ENCODE measurements at places on chromosomes 3 and 15.
A peak's percentile ranks its signal among the peaks of the same experiment; 100 is the strongest.

GRCh38 chr15:52422001-52422400, 106.7 kb downstream of the MYO5A start:
- DNase-seq, result no peak

- no peak for DNase-seq
Measured at GRCh38 chr3:32882603-32883025, 64.8 kb downstream of the TRIM71 start.

DNA sequence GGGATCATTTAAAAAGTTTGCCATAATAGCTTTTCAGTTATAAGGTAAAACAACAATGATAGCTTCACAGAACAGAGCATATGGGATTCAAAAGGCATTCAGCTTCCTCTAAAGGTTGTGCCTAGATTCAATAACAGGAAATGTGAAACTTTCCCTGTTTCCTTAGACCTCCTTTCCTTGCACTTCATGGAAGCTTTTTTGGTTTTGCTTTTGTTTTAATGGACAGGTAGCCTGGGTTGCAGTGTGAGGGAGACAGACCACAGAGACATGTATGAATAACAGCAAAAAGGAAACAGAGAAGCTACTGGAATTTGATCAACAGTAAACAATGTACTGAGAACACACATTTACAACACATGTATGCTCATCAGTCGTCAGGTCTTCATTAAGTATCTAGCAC, 2.3 kb upstream of the TNFAIP8L3 start:
- no peak for DNase-seq

GRCh38 chr3:119240101-119240590, 532 bp downstream of the B4GALT4 start:
- DNase-seq, result peak; percentile 10

DNA sequence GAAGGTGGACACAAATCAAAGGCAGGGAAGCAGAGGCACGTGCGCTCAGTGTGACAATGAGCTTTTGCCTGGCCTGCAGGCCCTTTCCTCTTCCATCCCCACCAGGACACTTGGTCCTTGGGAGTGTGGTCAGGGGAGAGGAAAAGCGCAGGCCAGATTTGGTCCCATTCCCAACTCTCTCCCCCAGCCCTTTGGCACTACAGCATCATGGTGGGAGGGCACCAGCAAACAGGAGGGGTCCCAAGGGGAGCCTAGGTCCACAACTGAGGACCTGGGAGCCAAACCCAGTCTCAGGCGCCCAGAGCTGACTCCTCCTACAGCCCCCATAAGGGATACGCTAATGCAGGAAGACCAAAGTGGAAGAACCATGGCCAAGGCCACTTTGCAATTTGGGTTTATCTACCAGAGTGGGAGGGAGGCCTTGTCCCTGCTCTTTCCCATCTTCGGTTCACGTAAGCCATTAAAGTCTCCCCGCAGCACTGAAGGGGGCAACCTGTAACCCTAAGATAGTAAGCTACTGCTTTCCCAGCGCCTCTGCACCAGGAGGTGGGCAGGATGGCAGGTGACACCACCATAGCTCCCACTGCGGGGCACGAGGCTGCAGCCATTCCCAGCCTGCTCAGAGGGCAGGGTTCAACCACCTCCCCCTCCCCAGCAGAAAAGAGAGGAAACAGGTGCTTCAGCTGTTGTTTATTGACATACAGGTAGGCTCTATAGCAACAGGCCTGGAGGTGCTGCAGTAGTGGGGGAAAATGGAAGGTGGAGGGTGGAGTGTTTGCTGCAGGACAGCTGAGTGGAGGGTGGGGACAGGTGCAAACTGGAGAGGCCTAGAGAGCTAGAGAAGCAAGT, 993 bp upstream of the GRAMD2A start:
- no peak for DNase-seq

GRCh38 chr15:45635763-45636292, 999 bp downstream of the SQOR start:
- no peak for DNase-seq

- no peak for DNase-seq
Measured at GRCh38 chr15:42111924-42112323, 17.6 kb upstream of the PLA2G4D start.

- no peak for DNase-seq
Measured at GRCh38 chr3:169454823-169455222, 208.7 kb downstream of the MECOM start.

DNA sequence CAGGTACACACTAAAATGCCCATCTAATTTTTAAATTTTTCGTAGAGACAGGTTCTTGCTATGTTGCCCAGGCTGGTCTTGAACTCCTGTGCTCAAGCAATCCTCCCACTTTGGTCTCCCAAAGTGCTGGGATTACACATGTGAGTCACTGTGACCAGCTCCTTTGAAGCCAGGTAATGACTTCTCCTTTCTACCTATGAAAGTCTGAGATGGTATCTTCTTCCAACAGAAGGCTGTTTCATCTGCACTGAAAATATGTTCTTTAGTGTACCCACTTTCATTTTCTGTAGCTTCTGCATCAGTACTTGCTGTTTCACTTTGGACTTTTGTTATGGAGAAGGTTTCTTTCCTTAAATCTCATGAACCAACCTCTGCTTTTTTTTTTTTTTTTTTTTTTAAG, 8.8 kb downstream of the OIP5 start:
- no peak for DNase-seq

DNA sequence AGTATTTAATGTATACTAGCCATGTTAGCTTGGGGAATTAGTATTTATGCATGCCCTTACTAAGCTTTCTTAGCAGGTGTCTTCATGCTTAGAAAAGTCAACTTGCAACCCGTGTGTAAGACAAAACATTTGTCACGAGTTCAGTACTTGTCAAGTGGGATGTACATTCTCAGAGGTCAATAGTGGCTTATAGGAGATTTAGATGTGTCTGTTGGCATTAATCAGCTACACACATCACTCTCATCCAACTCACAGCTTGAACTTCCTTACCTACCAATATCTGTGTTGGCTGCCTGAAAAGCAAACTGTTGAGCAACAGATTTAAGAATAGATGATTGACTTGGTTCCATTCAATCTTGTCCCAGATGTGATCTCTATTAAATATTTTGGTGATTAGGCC, 109.5 kb downstream of the ROBO2 start:
- no peak for DNase-seq

DNA sequence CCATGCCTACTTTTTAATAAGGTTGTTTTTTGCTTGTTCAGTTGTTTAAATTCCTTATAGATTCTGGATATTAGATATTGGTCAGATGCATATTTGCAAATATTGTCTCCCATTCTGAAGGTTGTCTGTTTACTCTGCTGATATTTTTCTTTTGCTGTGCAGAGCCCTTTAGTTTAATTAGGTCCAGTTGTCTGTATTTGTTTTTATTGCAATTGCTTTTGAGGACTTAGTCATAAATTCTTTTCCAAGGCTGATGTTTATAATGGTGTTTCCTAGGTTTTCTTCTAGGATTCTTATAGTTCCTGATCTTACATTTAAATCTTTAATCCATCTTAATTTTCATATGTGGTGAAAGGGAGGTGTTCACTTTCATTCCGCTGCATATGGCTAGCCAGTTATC, 77.4 kb downstream of the PTPRG start:
- DNase-seq, result no peak

- no peak for DNase-seq
Measured at GRCh38 chr3:61563313-61564271, 2.2 kb downstream of the PTPRG start.

DNA sequence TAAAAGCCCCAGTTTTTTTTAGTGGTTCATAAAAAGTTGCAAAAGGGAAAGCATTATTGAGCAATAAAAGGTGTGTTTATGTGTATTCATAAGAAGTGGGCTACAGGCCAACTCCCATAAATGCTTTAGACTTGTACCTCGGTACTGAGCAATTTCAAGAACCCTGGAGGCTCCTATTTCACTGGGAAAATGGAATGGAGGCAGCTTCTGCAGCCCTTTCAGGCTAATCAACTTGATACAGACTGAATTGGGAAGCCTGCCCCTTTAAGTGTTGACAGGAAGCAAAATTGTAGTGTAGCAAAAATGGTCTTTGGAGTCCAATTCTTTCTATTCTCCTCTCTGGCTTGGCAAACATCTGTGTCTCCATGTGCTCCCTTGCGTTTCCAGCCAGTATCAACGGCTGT, 118.8 kb downstream of the ECT2 start:
- DNase-seq, result no peak

- no peak for DNase-seq
Measured at GRCh38 chr15:77832874-77833273, 200.2 kb upstream of the LINGO1 start.

- no peak for DNase-seq
Measured at GRCh38 chr15:79640206-79640605, 208.1 kb downstream of the MINAR1 start.

GRCh38 chr15:59168536-59168935, 38.1 kb upstream of the LDHAL6B start:
- no peak for DNase-seq

DNA sequence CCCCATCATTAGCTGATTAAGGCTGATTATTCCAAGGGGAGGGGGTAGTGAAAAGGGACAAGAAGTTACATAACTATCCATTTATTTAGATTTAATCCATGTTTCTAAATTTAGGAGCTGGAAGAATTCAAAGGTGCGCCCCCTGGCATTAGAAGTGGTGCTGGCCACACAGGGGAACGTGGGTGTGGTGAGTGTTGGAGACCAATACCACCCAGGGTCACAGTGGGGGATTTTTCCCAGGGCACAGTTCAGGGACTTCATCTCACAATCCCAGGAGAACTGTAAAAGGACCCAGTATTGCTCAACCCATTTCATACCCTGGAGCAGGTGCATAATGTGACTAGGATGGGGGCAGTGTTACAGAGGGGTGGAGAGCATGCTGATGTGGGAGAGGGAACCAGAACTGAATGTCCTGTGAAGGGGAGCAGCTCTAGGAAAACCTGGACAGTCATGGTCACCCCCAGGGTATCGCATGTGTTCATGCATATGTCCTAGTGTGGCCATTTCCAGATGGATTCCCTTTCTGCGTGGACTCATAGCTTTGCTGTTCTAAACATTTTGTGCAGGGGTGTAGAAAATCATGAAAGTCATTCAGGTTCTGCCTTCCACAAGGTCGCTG, 110.3 kb downstream of the LSM3 start:
- no peak for DNase-seq

- no peak for DNase-seq
Measured at GRCh38 chr3:30915782-30916181, 21.3 kb upstream of the GADL1 start.

DNA sequence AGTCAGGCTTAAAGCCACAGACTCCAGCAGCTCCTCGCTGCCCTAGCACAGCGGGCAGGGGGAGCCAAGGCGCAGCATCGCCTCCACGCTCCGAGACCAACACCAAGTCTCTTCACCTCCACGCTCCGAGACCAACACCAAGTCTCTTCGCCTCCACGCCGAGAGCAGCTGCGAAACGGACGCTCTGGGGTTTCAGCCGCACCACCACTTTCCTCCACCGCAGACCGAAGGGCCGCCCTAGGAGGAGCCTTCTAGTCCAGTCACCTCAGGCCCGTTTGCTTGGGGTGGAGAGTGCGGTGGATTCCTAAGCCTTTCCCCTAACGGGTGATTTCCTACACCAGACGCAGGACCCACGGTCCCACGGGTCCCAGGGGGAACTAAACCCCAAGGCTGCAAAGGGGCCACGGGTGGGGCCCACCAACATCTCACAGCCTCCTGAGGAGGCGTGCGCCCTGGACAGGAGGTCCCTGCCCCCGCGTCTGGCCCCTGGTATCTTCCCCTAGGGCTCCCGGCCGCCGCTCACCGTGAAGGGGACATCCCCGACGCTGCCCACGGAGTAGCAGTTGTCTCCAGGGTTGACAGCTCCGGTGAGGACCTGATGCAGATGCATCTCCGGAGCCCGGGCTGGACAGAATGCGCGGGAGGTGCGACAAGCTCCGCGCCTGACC, 501 bp downstream of the DMXL2 start:
- no peak for DNase-seq

- DNase-seq, result no peak
Measured at GRCh38 chr3:118968111-118968510, 66.5 kb downstream of the IGSF11 start.

DNA sequence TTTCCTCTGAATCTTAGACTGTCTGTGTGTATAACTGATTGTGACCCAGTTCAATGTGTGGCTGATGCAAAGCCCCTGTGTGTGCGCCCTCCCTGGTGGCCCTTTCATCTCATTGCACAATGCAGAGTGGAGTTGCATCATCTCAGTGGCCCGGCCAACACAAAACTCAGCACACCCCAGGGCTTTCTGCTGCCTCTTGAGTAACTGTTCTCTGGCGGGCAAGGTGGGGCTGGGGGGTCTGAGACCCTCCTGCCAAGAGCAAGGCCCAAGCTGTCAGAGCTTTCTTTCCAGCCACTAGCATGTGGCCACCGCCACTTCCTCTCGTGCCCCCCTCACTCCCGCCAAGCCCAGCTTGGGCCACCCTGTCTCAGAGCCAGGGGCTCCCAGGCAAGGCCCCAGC, 80.7 kb upstream of the ALDH1L1 start:
- no peak for DNase-seq

- DNase-seq, result no peak
Measured at GRCh38 chr15:26049900-26050657, 187.0 kb upstream of the ATP10A start.

DNA sequence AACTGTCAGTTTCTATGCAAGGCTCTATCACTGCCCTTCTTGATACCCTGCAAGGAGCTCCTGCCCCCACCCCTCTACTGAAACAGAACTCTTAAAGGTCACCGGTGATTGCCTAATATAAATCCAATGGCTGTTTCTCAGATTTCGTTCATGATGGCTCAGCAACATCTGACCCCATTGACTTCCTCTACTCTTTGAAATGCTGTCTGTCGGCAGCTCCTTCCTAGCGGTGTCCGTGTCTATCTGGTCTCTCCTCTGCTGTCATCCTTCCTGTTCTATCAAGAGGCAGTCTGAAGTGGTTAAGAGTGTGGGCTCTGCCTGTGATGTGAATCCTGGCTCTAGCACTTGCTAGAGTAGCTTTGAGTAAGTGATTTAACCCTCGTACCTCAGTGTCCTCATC, 5.5 kb downstream of the TMEM266 start:
- peak; percentile 10 for DNase-seq

DNA sequence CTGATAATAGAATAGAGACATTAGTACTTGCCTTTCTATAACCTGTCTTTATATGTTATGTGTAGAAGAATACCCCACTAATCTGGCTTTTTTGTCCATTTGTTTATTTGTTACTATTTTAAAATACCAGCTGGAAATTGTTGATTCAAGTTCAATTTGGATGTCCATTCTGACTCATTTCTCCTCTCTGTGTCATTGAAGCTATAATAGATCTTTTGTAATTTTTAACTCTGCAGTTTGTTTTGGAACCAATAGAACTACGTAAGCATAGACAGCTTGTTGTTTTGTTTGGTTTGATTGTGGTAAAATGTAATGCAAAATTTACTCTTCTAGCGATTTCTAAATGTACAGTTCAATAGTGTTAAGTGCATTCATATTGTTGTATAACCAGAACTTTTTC, 390.4 kb downstream of the ZIC1 start:
- DNase-seq, result no peak

- peak; percentile 3 for DNase-seq
Measured at GRCh38 chr3:69012800-69013252, 658 bp downstream of the EOGT start.

- DNase-seq, result no peak
Measured at GRCh38 chr15:76393614-76394013, 57.0 kb downstream of the ISL2 start.

GRCh38 chr15:66452971-66453580, 44.5 kb downstream of the SNAPC5 start:
- DNase-seq, result no peak

- DNase-seq, result no peak
Measured at GRCh38 chr3:46470831-46471230, 6.1 kb upstream of the LTF start.

Measured in CD4-positive, alpha-beta T cell treated with Interleukin-2 at 100 ng/mL for 4 hours (primary cell).